ENCODE measurements at places on chromosomes 6 and 20.

DNA sequence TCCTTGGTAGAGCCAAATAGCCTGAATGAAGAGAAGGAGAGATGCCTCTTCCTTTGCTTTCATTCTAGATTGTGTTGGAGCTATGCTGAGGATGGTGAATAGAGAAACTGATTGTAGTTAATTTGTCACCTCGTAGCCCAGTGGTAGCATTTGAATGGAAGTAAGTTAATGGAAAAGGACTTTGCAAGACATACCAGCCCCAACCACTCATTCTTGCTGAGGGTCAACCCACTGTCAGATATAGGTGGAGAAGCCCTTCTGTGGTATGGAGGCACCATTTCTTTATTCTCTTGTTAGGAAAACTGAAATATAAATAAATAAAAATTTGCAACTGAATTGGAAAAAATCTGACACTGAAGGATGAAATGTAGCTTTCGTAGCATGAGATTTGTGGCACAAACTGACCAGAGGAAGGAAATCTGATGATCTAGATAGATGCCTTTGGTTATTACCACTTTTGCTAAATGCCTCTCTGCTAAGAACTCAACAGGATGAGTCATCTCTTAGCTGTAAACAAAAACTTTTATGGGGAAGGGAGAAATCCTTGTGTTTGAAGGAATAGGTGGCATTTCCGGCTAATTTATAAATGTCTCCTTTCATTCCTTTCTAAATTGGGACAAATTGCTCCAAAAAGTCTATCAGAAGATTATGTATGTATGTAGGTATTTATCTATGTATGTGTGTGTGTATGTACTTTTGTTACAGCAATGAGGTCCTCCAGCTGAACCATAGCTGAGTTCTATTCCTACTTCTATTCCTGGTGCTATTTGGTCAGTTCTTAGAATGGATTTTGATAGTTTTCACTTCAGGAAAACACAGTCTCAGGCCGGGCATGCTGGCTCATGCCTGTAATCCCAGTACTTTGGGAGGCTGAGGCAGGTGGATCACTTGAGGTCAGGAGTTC is 76.5 kb upstream of the SUPT3H start:
- no peak for DNase-seq

GRCh38 chr20:39225536-39225935 is 263.4 kb downstream of the DHX35 start:
- DNase-seq, result no peak

DNA sequence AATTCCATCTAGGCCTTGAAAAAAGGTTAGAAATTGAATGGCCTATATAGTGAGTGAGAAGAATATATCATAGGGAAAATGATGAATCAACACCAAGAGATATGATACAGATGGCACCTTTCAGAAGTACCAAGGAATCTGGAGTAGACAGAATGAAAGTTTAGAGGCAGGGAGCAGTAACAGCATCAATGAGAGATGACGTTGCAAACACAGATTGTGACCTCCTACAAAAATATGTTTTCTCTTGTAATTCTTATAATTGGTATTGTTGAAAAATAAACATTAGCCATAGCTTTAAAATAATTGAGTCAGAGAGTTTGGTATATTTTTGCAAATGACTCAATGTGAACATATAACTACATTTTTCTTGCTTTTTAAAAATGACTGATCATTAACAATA is 1223.1 kb upstream of the GJE1 start:
- DNase-seq, result no peak

DNA sequence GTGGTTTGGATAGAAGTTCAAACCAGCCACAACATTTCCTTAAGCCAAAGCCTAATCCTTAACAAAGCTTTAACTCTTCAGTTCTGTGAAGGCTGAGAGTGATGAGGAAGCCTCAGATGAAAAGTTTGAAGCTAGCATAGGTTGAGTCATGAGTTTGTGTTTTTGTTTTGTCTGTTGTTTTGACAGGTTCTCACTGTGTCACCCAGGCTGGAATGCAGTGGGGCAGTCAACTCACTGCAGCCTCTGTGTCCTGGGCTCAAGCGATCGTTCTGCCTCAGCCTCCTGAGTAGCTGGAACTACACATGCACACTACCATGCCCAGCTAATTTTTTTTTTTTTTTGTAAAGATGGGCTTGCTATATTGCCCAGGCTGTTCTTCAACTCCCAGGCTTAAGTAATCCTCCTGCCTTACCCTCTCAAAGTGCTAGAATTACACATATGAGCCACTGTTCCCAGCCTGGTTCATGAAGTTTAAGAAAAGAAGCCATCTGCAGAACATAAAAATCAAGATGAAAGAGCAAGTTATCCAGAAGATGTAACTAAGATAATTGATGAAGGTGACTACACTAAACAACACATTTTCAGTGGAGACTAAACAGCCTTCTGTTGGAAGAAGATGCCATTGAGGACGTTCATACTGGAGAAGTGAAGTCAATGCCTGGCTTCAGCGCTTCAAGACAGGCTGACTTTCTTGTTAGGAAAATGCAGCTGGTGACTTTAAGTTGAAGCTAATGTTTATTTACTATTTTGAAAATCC is 96.2 kb downstream of the SMAP1 start:
- DNase-seq, result peak; percentile 0

DNA sequence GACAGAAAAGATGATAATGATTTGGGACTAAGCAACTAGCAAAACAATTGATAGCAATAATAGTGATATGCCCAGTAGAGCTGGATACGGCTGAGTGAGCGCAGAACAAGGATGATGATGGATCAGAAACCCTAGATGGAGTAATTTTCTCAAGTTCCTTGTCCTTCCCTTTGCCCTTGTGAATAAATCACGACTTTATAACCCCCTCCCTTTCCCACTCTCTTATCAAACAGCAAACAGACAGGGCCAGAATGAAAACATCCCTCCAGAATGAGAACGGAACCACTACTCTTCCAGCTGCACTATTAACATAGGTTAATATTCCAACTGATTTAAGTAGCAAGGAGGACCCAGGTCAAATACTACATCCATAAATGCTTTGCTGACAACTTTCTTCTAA is 1.3 kb upstream of the MTFR2 start:
- no peak for DNase-seq

DNA sequence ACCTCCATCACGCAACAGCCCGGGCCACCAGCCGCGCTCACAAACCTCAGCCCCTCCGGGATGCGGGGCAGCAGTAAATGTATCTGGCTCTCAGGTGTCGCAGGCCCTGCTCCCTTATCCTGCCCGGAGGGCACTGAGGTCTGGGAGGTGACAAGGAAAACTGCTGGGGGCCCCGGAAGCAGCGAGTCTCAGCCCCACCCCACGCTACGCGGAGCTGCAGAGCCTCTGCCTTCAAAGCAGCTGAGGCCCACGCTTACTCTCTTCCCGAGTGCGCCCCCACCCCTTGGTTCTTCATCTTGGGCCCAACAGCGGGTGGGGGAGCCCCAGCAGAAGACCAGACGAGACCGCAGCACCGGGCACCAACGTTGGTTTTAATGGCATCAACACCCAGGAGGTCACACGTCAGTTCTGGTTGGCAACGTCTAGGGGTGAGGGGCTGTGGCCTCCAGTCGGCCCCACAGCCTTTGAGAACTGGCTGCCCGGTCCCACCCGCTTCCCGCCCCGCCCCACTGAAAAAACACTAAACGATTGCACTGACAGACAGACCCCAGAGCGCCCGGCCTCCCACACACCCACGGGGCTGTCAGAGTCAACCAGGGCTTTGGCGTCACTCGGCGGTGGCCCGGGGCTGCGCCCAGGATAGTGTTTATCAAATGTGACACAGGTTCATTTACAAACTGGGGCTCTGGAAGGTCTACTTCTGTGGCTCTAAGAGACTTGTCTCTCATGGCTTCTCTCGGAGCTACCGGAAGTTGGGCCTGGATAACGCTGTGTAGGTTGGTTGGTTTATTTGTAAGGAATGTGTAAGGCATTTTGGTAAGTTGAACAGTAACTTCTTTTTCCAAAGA is 43.7 kb downstream of the DSTN start:
- no peak for DNase-seq

DNA sequence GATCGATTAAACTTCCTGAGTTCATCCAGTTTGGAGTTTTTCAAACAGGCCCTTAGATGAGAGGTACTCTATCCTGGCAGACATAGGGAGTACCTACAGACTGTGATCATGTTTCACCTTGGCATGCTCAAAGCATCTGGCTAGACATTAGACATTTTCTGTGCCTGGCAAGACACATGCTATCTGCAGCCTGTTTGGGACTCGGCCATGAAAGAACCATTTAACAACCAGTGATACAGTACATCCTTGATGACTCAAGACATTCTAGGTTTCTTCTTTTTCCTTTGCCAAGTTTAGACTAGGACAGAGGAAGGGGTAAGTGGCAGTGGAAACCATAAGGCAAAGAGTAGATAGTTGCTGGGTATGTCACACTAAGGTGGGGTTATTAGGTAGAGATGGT is 15.4 kb upstream of the PAQR8 start:
- DNase-seq, result no peak

DNA sequence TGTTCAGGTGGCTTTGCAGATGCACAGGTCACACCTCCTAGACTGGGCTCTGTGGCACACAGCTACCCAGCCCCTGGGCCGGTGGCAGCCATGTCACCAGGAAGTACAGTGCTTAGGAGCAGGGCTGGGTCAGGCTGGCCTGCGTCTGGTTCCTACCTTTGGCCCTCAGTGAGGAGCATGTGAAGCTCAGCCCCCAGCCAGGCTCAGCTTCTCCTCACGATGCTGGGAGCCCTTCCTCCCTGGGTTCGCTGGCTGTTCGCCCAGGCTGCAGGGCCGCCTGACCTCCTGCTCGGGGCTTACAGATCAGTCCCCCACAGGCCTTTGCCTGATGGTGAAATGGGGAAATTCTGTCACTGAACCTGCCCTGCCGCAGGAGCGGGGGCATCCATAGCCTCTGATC is 23.1 kb downstream of the SPATA2 start:
- no peak for DNase-seq

- no peak for DNase-seq
Measured at GRCh38 chr6:17415321-17415720, 21.9 kb downstream of the CAP2 start.

DNA sequence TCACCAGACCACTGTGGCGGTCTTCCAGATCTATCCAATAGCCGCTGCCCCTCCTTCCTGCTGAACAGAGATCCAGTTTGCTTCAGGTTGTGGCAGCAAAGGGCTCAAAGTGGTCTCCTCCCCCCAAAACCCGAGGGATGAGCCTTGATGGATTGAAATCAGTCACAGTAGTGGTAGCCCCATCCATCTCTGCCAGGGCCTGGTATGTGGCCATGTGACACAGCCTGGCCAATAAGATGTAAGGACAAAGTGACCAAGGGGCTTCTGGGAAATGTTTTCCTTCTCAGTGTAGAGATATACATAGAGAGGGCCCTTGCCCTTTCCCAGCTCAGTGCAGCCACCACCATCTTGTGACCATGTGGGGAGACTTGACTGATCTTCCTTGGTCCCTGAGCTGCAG is 4.1 kb upstream of the ARMC2 start:
- peak; percentile 31 for DNase-seq

DNA sequence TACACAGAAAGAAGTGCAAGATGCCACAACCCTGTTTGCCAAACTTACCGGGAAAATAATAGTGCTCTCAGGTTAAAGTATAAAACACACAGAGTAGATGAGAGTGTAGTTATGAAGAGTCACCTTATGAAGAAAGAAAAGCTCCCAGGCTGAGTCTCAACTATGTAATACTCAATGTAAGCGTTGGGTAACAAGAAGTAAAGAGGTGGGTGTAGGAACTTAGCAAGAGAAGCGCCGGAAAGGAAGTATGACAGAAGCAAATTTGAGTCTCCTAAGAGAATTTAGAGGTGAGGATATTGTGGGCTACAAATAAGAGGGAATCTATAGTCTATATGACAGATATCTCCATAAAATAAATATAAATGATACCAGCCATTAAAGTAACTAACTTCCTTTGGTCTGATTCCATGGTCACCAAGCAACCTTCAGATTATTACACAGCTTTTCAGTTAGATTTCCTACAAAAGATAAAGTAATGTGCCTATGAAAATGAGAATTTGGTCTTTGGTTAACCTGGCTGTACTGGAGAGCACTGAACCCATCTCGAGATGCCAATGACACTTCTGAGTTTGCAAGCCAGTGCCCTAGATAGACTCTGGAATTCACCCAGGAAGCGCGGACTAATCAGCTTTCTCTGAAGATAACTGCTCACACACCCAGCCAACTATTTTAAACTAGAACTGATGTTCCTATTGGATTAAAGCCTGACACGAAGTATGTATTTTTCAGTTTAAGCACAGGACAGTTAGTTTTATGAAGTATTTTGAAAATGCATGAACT is 1.8 kb downstream of the TUBE1 start:
- DNase-seq, result no peak

DNA sequence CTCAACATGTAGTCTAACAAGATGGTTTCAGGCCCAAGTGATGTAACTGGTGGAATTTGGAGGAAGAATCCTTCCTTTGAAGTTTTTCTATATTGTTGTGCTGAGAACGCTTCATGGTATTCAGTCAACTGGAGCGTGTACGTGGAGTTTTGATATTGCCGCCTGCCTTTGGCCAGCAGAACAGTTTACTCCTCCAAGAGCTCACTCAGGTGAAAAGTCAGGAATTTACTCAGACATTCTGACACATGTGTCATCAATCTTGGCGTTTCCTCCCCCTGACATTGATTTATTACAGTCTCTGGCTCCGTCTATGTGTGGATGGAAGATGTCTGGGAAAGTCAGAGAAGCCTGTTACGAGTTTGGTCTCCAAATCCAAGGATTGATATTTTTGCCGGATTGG is 19.0 kb upstream of the TGM2 start:
- no peak for DNase-seq

DNA sequence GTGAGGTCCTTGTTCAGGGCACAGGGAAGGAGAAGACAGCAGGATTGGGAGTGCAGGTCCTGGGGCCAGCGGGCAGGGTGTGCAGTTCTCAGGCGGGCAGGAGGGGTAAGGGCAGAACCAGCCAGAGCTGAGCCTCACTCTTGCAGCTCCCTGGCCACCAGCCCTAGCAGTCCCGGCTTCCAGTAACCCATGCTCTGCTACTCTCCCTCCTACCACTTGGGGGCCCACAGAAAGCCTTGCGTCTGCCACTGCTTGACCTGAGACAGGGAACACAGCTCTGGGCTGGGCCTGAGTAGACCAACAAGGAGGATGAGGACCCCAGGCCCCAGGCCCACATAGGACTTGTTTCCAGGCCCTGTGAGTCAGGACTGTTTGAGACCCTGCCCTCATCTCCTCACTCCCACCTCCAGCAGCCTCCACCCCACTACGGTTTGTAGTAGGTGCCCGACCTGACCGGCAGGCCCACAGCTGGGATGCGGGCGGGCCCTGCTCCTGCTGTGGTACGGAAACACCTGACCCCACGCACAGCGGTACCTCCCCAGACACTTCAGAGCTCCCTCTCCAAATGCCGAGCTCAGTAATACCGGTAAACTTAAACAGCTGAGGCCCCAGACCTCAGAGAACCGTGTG is 39.2 kb downstream of the KCNK5 start:
- peak; percentile 74 for DNase-seq

Data from NCI-H82 (cell line).